ENCODE measurements at places on chromosomes 5 and 9.

- DNase-seq, result no peak
These were observed 15.4 kb upstream of the NPR2 start for GRCh38 chr9:35776018-35776417.

DNA sequence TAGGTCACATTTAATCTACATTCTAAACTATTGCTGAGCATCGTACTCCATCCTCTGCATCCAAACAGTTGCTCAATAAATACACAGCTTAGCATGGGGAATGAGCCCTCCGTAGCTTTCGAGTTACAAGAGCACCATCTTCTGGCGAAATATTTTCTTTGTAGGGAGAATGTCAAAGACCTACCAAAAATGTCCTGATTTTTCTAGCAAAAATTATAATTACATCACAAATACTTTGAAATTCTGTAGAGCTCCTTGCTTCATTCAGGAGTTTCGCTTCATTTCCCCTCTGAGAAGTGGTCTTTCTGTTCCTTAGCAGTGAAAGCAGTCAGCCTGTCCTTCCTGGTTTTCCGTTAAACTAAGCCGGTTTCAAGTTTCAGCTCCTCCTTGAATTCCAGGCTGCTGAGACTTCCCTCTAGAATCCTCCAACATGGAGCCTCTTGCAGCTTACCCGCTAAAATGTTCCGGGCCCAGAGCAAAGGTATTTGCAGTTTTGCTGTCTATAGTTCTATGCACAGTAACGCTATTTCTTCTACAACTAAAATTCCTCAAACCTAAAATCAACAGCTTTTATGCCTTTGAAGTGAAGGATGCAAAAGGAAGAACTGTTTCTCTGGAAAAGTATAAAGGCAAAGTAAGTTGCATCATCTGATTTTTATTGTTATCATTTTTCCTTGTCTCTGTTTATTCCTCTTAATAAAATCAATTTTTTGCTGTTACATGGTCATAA, at the start of gene GPX8:
Gene GPX8 (plus strand): TSS at position 409 of the 730 bp plus-strand sequence. CDS start 22 bp downstream, at position 431.
- no peak for DNase-seq

DNA sequence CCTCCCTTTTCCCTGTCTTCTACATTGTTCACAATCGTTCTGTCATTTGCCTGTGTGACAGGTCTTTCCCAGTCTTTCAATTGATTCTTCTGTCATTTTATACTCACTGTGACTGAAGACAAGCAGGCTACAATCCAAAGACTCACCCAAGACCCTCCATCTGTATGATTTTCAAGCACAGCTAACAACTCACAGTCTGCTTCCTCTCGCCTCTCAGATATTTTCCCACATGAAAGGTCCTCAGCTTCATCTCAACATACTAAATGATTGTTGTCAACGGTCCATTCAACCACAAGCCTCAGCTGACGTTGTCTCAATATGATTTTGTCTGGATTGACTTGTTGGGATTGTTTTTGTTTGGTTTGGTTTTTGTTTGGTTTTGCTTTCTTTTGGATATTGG, 346.5 kb downstream of the NFIB start:
- no peak for DNase-seq

DNA sequence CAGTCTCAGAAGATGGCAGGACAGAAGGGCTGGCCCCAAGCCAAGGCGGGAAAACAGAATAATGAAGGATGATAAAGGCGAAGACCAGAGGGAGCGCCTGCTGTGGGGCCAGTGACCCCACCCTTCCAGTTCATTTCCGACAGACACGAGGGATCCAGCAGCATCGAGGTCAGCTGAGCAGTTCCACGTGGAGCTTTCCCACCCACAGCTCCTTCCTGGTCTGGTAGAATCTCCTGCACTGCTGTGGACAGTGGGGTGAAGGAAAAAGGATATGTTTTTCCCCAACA, 265.9 kb upstream of the VLDLR start:
- DNase-seq, result no peak

- no peak for DNase-seq
These were observed 35.3 kb upstream of the TMED7 start for GRCh38 chr5:115661101-115661500.

- DNase-seq, result no peak
These were observed 239.3 kb upstream of the GRIN3A start for GRCh38 chr9:101977614-101978210.

DNA sequence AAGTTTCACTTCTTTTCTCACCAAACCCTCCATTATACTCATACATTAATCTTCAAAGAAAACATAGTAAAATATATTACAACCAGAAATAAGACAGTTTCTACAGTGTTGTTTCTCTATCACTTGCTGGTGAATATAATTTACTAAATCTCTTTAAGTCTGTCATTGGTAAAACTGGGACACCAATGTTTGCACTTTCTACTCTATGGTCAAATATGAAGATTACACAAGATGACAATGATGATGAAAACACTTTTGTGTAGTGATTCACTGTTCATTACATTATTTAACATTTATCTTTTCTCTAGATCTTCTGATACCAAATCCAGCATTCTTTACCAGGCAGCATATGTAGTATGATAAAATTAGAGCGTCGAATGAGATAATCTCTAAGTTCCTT, 459.1 kb downstream of the DMAC1 start:
- DNase-seq, result no peak

DNA sequence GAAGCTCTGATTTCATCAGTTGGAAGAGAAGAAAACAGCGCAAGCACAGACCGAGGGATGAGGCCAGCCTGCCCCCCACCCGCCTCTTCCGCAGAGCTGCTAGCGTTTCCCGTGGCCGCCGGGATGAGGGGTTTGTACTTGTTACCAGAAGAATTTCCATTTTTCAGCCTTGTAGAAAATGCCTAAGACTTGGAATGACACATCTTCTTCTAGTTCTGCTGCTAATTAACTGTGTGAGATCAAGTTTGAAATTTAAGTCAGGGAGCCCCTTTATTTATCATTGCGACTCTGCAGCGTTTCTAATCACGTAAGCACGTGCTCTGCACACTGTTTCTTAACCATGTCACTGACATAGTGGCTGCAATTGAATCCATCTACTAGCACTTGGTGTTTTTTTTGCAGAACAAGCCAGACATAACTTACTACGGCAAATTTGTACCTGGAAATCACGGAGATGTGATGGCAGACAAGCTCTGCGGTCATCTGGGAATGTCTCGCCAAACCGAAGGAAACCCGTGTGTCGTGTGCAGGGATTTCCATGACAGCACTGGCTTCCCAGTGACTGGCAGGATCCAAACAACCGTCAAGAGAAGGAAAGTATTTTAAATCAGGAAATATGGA, 41.8 kb upstream of the ROR2 start:
- DNase-seq, result no peak

- DNase-seq, result no peak
These were observed 363.6 kb upstream of the CYLC2 start for GRCh38 chr9:102631559-102631958.

DNA sequence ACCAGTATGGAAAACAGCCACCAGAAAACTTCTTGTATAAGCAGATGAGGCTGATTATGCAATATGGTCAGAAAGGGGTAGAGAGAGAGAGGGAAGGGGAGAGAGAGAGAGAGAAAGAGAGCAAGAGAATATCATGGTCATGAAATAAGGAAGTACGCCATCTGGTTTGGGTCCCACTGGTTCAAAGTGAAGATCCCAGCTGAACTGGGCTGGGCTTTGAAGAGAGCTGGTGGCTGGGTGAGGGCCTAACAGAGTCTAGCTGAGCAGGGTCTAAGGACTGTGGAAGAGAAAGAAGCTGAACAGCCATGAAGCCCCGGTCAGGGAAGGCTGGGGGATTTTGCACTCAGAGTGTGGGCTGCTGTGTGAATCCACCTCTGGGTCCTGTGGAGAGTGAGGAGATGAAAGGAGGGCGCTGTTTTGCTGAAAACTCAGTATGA, 14.6 kb downstream of the TRIM14 start:
- no peak for DNase-seq

DNA sequence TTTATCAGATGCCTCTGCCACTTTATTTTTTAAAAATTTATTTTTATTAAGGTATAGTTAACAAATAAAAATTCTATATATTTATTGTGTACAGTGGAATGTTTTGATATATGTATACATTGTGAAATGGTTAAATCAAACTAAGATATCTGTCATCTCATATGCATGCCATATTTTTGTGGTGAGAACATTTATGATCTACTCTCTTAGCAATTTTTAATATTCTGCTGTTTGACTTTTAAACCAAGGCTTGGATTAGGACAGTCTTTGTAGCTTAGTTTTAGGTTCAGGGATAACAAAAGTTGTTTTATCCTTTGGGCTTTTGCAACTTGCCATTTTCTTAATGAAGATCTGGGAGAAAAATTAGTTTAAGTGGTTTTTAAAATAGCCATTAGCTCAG, 46.0 kb upstream of the CDKN2B start:
- no peak for DNase-seq

GRCh38 chr9:134058716-134059115, 9.1 kb downstream of the BRD3 start:
- no peak for DNase-seq

GRCh38 chr5:36887532-36887931, 11.0 kb downstream of the NIPBL start:
- no peak for DNase-seq

- no peak for DNase-seq
These were observed 65.1 kb downstream of the NPR3 start for GRCh38 chr5:32776200-32776599.
